ENCODE measurements at places on chromosomes 16 and 17.

DNA sequence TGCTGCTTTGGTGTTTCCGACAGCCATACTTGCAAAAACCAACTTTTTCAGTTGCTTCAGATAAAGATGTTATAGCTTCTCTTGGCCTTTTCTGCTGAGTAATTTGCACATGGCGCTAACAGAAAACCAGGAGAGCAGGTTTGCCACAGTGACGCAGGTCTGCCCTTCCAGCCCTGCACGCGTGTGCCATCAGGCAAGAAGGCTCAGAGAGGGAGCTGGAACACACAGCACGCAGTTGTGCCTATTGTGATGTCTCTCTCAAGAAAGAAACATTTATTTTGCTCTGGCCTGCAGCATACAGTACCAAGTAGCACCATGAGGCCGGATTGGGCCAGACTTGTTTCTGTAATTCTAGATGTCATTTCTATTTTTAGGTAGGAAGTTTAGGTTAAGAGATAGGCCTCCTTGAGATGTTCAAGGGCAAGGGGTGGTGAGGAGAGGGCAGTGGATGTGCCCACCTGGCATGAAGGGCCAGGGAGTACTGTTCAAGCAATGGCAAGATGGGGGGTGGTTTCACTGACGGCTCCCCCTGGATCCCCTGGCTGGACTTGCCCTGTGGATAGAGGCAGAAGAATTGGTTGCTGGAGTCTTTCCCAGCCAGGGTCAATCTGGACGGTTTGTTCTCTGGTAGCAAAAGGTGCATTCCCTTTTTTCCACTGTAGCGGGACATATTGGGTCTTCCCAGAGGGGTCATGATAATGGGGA is 1.9 kb downstream of the CBX2 start:
- no peak for DNase-seq

DNA sequence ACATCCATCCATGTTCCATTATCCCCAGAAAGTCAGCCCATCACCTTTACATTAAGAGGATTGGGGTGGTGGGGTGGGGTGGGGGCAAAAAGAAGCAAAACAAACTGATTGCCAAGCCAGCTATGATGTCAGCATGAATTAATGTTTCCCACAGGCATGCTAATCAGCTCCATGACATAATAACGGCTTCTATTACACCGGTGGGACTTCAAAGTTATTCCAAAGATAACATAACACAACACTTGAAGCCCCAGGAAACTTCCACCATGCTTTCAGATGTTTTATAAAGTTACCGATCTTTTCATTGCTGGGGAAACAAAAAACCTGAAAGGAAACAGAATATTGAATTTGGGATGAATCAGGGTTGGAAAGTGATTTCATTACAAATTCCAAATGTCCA is 155.9 kb upstream of the IRX5 start:
- no peak for DNase-seq

GRCh38 chr16:50902457-50902856 is 160.6 kb downstream of the CYLD start:
- DNase-seq, result no peak

DNA sequence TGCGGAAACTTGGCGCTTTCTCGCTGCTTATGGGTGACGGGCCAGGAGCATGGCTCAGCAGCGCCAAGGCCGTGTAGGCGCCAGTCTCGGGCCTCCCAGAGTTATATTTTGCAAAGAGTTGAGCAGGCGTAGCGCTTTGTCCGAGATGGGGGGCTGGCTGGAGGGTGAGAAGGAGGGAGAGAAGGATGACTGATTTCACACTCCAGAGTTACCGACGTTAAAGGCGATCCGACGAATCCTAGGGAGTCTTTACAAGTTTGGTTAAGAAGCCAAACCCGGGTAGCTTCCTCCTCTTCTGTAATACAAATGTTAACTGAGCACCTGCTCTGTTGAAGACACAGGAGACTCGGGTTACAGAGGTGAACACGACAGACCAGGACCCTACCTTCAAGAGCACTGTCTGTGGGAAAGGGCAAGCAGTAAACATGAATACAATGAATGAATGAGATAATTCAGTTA is 782 bp downstream of the POLR2A start:
- DNase-seq, result no peak

GRCh38 chr16:57377080-57377841 is 5.0 kb downstream of the CX3CL1 start:
- peak; percentile 61 for DNase-seq

- DNase-seq, result no peak
Measured at GRCh38 chr17:36512641-36513040, 22.0 kb downstream of the MYO19 start.

DNA sequence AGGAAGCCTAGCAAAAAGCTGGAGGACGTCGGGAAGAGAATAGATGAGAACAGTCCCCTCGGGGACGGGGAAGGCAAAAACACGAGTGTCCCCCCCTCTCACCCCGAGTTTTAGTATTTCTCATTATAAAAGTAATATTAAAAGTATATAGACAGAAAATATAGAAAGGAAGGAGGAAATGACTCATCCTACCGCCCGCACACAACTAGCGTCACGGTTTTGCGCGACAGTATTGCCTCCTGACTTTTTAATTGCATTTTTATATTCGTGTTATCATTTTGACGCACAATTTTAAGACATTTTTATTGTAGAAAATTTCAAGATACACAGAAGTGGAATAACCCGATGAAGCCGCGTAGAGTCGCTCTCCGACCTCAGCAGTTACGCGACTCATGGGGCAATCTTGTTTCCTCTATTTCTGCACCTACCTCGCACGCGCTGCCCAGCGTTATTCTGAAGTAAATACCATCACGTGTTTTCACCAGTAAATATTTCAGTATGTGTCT is 652 bp upstream of the SLC25A19 start:
- DNase-seq, result peak; percentile 71
